RWPE1 (cell line): ENCODE measurements at places on chromosomes 3 and 15.

- no peak for DNase-seq
These were observed 187.3 kb upstream of the TSC22D2 start for GRCh38 chr3:150220799-150221198.

- no peak for DNase-seq
These were observed 28.7 kb downstream of the SIDT1 start for GRCh38 chr3:113560831-113561623.

- no peak for DNase-seq
These were observed 38.5 kb downstream of the SPTSSB start for GRCh38 chr3:161332792-161333191.

DNA sequence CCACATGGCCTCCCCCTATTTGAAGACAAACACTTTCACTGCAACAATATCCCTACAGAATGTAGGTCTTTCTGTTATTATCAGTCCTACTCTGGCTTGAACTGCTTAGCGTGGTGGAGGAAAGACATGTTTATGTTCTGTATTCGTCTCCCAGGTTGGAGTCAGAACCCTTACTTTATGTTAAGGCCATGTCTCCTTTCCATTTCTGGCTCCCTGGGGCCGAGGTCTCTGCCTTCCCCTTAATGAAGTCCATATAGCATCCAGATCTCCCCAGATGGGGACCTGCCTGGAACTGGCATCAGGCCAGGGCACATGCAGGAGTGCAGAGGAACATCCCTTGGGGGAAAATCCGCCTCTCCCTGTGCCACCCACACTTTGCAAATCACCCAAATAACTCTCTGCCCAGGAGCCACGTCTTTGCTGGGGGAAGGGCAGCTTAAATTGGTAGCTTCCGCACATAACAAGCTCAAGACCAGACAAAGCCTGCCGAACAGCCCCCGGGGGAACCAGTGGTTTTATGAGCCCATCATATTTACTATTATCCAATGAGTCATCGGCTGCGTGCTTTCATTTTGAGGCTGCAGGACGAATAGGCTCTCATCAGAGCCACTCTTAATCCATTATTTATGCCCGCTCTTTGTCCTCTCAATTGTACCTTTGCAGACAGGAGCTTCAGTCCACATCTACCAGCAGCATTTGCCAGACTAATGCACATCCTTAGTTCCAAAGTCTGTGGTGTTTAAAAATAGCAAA, 237.0 kb downstream of the UACA start:
- DNase-seq, result peak; percentile 96

DNA sequence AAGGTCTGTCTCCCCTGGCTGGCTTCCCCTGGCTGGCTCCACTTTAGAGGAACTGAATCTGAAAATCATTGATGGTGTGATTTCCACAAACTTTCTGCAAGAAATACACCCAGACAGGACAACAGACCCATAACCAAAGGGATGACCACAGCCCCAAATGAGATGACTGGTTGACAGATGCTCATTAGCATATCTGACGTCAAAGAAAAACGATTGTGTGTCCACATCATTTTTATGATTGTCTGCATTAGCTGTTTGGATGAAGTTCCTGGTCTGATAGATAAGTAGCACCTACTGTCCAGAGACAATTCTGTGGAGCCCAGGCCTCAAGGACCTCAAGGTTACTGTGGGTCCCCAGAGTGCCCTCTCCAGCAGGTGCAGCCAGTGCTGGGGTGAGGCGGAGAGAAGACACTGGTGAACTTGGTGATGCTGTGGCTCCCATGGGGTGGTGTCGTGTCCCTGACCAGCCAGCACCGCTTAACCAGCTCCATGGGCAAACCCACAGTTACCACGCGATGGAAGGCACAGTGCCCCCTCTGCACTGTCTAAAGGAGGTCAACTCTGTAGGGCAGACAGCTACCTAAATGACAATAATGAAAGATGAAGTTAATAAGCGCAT, 127.4 kb downstream of the NSMCE3 start:
- no peak for DNase-seq

- DNase-seq, result no peak
These were observed 9.8 kb downstream of the RPL15 start for GRCh38 chr3:23926736-23927135.

DNA sequence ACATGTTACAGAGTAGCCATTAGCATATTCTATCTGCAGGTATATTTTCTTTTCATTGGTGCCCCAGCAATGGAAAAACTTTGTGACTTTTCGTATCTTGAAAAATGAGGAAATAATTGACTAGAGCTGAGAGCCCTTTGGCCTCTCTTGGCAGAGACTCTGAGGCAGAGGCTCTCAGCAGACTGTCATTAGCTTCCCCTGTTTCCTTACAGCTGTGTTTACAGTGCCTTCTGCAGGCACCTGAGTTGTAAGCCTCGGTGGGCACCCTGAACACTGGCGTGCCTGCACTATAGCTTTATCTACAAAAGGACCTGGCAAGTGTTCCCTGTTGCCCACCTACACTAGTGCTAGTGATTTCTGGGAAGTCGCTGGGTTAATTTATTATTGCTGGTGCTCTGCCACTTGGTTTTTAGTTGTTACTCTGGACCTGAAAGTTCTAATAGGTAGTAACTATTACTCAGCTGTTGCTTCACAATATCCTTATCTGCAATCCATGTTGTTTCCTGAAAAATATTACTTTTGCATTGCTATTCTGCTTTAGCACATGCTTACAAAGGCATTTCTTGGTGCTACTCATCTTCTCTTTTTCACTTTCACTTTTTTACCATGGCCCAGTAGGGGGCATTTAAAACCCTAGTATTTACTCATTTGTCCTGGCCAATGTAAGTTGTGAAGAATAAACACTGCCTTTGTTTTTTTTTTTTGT, 7.8 kb upstream of the GPR171 start:
- DNase-seq, result no peak

- no peak for DNase-seq
These were observed 588.8 kb upstream of the BCHE start for GRCh38 chr3:166425900-166426611.

DNA sequence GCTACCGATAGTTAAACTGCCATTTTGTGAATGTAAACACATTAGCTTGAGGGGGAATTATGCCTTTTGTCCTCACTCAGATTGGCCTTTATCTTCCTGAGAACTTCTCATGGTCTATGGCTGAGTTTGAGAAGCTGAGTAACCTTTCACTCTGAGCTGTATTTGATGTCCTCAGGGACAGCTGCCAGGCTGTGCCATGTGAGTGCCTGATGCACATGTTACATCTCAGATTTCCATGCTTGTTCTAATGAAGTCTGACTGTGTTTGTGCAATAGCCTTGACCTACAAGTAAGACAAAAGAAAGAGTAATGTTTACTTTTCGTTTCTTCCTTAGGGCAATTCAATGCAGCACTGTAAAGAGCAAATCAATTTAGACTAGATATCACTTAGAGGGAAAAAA, 44.1 kb upstream of the ARL6 start:
- no peak for DNase-seq

- DNase-seq, result no peak
These were observed 86.9 kb downstream of the IL5RA start for GRCh38 chr3:3023111-3023745.

DNA sequence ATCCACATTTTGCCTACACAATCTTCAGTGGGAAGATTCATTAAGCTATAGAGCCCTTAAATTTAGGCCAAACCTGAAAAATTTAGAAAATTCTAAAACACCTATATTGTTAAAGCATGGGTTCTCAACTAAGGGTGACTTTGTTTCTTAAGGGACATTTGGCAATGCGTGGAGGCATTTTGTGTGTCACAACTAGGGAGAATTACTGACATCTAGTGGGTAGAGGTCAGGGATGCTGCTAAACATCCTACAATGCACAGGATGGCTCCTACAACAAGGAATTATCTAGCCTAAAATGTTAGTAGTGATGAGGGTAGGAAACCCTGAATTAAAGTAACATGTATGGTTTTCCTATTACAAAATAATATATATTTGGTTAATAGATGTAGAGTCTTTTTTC, 55.8 kb downstream of the TBC1D5 start:
- no peak for DNase-seq

DNA sequence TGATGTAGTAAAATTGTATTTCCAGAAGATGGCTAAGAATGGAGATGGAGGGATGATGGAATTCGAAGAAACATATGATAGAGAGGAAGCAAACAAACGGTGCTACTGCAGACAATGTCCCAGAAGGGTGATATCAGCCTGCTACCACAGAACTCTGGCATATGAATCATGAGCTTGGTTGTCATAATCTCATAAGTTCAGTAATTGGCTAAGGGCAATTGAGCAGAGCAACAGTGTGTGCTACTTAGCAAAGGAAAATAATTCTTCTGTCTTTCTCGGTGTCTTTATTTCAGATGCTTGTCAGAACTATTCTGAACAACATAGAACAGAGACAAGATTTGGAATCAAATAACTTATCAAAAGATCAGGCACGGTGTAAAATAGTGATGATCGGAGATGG, 407.3 kb downstream of the GBE1 start:
- no peak for DNase-seq

DNA sequence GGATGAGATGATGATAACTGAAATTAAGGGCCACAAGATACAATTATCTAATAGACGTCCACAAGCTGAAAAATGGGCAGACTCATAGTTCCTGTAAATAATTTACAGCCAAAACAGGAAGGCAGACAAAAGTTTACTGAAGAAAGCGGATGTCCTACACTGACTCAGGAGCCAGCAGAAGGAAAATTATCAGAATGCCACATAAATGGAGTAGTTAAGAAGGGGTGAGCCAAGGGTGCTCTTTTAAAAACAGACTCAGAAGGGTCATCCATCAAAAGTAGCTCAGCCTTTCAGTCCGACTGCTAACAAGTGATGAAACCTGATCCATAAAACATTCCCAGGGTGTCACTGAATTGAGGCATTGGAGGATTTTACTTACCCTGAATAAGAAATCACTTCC, 39.8 kb downstream of the TUSC7 start:
- no peak for DNase-seq

DNA sequence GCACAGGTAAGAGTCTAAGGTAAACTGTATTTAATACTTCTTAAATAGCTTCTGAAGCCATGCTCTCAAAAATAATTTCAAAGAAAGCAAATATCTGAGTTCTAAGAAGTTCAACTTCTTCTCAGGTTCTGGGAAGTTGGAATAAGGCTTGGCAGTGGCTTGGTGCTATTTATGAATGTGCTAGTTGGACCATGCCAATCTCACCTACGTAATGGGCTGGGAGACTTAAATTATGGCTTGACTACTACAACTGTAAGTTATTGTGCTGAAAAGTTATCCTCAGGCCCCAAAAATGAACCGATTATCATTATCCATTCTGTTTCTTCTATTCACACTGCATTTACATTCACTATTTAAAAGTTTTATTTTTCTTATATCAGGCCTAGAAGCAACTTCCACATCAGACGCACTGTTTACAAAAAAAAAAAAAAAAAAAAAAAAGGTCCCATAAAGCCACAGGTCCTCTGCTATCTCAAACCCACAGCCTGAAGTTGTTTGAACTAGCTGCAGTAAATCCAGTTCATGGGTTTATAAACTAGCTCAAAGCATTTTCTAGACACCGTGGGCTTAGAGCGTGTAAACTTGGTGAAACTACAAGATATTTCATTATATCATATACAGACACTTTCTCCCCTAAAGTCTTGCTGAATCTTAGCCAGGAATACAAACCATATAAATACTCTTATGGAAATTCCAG, 3.4 kb downstream of the LRIG1 start:
- no peak for DNase-seq

GRCh38 chr15:62848632-62849050, 193.9 kb upstream of the TPM1 start:
- DNase-seq, result no peak

DNA sequence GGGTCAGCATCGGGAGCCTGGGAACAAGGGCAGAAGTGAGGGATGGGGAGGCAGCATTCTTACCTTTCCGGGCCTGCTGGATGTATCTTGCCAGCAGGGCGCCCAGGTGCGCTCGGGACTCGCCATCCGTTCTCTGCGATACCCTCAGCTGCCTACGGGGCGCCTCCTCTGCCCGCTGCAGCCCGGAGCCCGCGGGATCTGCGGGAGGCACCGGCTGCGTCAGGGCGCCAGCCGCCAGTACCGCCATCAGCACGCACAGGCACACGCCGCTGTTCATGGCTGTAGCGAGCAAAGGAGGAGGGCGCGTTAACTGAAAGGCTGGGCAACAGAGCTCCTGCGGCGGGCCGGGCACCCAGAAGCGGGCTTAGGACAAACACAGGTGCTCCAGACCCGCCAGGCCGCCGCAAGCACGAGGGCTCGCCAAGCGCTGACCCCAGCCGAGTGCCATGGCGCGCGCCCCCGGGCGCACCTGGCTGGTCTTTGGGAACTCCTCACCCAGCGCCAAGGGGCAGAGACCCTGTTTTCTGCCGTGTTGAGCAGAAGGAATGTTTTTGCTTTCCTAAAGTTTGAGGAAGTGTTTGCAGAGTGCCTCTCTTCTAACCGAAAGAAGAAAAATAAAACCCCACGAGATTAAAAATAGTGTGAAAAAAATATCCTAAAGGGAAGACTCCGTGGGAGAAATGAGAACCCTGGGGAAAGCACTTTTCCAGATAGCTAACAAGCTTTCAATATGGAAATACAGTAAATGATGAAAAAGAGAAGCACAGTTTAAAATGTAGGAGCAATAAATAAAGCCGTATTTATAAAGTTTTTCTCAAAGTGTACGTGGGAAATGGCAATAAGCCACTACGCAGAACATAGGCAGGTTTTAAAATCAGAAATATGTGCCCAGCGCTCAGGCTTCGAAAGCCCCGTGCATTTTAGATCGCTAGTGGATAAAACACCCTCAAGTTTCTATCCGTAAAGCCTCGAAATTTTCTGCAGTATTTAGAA, 2.3 kb downstream of the CCK start:
- DNase-seq, result no peak

DNA sequence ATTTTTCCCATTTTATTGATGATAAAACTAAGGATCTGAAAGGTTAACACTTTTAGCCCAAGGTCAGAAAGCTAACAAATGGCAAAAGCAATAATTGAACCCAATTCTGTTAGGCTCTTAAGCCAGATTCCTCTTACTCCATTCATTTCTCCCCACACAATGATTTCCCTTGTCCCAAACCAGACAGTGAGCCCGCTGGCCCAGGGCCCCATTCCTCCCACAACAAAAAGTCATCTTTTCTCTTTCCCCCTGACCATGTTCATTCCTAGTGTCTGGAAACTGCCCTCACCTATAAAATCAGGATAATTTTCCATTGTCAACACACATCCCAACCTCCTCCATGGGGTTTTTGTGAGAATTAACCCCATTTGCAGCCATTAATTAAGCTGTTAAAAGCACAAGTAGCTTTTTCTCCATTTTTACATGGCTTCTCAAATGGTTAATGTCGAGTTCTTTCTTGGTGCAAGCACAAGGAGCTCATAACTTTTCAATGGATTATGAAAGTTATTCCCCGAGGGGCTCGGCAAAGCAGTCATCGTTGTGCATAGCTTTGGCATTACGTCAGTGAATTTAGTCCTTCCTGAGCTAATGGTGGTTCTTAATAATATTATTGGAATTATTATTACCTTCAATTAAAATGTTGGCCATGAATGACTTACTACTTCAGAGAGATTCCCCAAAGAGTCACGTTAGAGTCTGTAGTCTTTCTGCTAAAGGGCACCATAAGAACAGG, 151.0 kb upstream of the WNT5A start:
- DNase-seq, result no peak
